ENCODE measurements at places on chromosomes 7 and 10. TPM values are rescaled to one million over a fixed set of nuclear protein-coding genes. Genes with fewer than 3 reads are reported as not detected.

Gene STEAP1
- 8.1 TPM for polyA plus RNA-seq

DNA sequence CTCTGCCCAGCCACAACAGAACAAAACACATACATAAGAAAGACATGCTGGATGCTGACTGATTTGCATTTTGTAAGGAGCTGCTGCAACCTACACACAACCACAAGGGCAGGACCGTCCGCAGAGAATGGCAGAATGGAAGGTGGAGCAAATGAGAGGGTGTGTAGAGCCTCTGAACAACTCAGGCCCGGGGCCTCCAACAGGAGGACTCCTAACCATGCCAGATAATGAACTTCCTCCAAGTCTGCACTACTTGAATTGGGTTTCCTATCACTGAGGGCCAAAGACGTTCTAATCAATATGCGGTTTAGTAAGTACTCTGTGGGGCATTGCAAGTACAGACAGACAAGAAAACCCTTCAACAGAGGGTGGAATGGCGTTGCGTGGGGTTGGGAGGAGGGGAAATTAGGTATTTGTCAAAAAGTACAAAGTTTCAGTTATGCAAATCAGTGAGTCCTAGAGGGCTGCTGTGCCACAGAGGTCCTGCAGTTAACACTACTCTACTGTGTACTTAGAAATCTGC lies 14.6 kb downstream of the VOPP1 start:
- no peak for DNase-seq

Gene AGR2
- 57.3 TPM for polyA plus RNA-seq

Gene INTS1
- 55.6 TPM for polyA plus RNA-seq

DNA sequence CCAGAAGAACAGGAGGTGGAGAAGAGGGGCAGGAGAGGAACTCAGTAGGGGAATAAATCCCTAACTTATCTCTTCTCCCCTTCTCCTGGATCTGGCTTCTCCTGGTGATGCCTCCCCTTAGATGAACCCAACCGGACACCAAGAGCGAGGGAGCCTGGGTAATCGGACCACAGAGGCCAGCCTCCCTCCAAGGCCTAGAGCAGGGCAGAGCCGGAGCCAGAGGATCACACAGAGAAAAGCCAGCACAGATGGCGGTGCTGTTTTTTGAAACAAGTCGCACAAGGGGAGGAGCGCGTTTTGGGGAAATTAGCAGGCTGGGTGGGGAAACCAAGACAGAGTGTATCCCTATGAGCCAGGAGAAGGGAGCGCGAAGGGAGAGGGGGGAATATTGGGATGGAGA lies 4.9 kb upstream of the SRRM3 start:
- DNase-seq = no peak

GRCh38 chr10:69125554-69125953 lies 1.6 kb downstream of the VPS26A start:
- no peak for DNase-seq

Gene DOCK1
- 33.3 TPM for polyA plus RNA-seq

Gene PIK3CG
- polyA plus RNA-seq = 0.82 TPM

DNA sequence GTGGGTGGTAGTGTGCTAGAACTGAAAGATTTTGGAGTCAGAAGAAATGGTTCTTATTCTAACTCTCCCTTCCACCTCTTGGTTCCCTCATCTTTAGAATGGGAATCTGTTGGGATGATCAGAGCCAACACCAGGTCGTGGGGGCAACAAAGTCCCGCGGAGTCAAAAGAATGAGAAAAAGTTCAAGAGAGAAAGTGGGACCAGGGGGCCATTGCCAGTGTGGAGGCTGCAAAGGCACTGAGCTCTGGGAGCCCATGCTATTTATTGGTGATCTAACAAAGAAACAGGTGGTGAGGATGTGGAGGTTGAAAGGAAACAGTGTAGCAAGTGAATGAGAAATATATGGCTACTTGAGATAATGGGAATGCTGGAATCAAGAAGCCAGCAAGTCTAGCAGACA lies 29.4 kb downstream of the AGAP4 start:
- DNase-seq = no peak

- DNase-seq = no peak
Observed at GRCh38 chr7:42661312-42661711, 250.6 kb downstream of the C7orf25 start.

Gene SPOCK2
- 10.1 TPM for polyA plus RNA-seq

Gene ADGRA1
- 0.03 TPM for polyA plus RNA-seq

- no peak for DNase-seq
Observed at GRCh38 chr7:30835396-30835915, 64.2 kb downstream of the MINDY4 start.

Gene TMEM26
- polyA plus RNA-seq = 0.51 TPM
